ENCODE measurements at places on chromosomes 11 and 22.
A peak's percentile ranks its signal among the peaks of the same experiment; 100 is the strongest.

GRCh38 chr11:72724851-72725723 lies 27.1 kb downstream of the ARAP1 start:
- DNase-seq, result peak; percentile 92

- peak; percentile 2 for DNase-seq
These were observed 57.4 kb upstream of the NUP160 start for GRCh38 chr11:47905358-47906059.

- no peak for DNase-seq
These were observed 47.6 kb downstream of the SCGB1A1 start for GRCh38 chr11:62466444-62466843.

- DNase-seq, result no peak
These were observed 961 bp downstream of the IPO7 start for GRCh38 chr11:9385327-9385899.

DNA sequence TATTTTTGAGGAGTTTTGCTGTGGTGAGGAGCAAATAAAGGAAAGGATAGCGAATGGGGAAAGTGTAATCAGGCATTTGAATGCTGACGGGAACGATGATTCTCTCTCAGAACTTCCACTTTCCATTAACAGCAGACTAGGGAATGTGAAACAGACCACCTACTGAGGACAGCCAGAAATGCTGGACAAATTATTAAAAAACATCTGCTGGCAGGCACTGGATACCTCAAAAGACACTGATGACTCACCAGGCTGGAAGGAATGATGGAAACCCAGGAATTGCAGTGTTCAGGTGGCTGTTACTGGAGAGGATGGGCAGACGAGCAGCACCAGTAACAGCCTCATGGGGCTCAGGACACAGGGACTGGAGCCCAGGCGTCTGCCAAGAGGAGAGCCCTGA lies 33.4 kb downstream of the PLA2G6 start:
- DNase-seq, result peak; percentile 44

DNA sequence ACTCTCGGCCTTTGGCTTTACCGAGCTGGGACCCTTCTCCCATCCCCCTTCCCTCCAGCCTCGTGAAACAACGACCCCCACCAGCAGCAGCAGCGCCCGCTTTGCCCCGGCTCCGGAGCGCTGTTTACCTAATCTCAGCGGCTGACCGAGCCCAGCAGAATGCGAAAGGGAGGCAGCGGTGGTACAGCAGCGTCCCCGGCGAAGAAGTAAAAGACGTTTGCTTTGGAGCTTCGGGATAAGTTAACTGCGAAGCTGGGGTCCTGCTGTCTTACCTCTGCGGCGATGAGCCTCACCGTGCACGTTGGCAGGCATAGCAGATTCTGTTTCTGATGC lies 2.0 kb upstream of the LARGE1 start:
- peak; percentile 78 for DNase-seq

DNA sequence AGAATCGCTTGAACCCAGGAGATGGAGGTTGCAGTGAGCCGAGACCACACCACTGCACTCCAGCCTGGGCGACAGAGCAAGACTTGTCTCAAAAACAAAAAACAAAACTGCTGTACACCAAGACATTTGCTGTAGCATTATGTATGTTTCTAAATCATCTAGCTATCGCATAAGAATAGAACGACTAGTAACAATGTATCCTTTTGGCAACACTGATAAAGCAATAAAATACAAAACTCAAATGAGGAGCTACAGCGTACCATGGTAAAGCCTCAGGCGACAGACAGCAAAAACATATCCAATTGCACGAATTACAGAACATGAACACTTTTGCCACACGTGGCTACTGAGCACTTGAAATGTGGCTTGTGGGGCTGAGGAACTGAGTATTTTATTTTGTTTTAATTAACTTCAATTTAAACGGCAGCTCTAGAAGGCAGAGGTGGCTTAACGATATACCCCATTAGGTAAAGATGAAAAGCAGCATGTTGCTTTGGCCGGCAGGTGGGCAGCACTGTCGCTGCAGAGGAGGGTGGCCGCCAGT lies 2.3 kb downstream of the TUBGCP6 start:
- no peak for DNase-seq

All from GM23338 (cell line).